ENCODE measurements at places on chromosomes 1 and 21. TPM values are rescaled to one million over a fixed set of nuclear protein-coding genes. Genes with fewer than 3 reads are reported as not detected.

Gene PIK3C2B
- total RNA-seq, result 47.1 TPM

DNA sequence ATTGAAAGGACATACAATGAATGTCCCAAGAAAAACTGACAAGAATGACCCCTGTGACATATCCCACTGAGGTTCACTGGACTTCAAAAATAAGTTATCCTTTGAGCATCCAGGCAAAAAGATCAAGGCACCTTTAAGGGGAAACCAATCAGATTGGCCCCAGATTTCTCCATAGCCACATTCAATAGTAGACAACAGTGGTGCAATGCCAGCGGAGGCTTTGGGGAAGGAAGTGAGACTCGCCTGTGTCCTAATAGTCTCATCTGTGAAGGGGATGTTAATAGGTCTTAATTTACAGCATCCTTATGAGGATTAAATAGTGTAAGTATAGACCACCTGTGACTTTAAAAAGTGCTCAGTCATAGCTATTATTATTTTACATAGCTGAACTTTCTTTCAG lies 21.5 kb downstream of the RPL5 start:
- no peak for DNase-seq

Gene B3GALT2
- total RNA-seq, result not detected

DNA sequence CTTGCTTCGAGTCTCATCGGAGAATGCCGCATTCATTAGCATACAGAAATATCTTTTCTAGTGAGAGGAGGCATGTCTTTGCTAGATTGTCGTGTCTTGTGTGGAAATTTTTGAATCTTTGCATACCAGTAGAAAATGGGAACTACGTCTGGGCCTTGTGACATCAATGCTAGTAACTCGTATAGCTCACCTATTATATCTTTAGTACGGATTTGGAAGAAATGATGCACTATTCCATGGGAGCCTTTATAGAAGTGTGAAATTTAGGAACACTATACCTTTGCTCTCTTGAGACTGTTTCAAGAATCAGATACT lies 835 bp downstream of the UHMK1 start:
- no peak for DNase-seq

DNA sequence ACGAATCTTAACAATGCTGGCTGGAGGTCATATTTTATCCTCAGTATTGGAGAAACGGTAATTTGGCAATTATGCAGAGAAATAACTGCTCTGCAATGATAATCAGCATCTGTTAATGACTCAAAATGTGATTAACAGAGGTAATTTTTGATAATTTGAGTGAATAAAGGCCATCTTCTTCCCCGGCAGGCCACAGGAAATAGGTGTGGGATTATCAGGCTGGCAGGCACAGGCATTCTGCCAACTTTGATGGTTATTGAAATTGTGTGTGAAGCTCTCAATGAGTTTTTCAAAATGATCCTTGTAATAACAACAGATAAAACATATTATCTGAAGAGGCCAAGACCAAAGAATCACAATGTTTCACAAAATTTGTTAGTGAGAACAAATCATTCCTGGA lies 309.0 kb downstream of the PTGER3 start:
- DNase-seq, result no peak

DNA sequence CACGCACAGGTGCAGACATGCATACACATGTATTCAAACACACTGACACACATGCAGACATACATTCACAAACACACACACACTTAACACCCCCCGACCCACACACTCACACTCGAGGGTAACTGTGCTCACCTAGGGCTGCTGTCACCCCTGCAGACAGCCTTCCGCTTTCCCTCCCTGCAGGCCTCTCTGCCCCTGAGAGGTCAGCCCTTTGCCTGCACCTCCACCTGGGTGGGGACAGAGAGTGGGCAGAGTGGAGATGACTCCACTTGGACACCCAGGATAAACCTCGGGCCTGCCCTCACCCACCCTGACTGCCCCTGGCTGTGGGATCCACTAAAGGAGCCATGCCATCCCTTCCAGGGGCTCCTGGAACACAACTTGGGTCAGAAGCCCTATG lies 264.3 kb downstream of the PTPRU start:
- DNase-seq, result peak; percentile 49

Gene FAM163A
- not detected for total RNA-seq

GRCh38 chr1:15178571-15179484 lies 25.3 kb downstream of the TMEM51 start:
- no peak for DNase-seq

- DNase-seq, result no peak
Measured at GRCh38 chr1:175274368-175274767, 81.8 kb upstream of the KIAA0040 start.

Gene BRINP2
- total RNA-seq, result not detected

- DNase-seq, result no peak
Measured at GRCh38 chr1:112735752-112736151, 20.6 kb upstream of the PPM1J start.

DNA sequence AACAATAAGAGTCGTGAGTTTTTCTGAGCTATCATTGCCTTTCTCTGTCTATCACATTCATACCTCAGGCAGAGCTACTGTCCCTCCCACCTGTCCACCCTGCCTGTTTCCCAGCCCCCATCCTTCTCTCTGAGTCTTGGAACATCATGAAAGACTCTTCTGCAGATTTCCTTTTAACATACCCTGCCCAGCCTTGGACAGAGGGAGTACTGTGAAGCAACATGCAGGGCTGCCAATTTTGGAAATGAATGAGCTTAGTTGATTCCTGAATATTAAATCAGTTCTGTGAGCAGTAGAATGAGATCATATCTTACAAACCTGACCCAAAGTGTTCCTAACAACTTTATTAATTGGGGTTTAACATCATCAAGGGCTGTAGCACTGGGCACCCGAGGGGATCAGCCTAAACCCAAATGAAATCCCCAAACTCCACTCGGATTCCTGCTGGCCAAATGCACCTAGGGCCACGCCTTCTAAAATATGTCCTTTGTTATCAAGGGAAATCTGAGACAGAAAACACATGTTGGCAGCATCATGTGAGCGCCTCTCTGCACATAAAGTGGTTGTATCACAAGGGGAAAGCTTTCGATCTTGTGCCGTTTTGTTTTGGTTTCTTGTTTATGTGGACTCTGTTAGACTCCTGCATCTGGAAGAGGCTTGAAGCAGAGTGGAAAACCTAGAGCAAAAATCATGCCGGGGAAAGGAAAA lies 357.6 kb downstream of the KIF26B start:
- no peak for DNase-seq

Gene PDPN
- 66.3 TPM for total RNA-seq

GRCh38 chr1:58629031-58629462 lies 52.0 kb upstream of the TACSTD2 start:
- no peak for DNase-seq

DNA sequence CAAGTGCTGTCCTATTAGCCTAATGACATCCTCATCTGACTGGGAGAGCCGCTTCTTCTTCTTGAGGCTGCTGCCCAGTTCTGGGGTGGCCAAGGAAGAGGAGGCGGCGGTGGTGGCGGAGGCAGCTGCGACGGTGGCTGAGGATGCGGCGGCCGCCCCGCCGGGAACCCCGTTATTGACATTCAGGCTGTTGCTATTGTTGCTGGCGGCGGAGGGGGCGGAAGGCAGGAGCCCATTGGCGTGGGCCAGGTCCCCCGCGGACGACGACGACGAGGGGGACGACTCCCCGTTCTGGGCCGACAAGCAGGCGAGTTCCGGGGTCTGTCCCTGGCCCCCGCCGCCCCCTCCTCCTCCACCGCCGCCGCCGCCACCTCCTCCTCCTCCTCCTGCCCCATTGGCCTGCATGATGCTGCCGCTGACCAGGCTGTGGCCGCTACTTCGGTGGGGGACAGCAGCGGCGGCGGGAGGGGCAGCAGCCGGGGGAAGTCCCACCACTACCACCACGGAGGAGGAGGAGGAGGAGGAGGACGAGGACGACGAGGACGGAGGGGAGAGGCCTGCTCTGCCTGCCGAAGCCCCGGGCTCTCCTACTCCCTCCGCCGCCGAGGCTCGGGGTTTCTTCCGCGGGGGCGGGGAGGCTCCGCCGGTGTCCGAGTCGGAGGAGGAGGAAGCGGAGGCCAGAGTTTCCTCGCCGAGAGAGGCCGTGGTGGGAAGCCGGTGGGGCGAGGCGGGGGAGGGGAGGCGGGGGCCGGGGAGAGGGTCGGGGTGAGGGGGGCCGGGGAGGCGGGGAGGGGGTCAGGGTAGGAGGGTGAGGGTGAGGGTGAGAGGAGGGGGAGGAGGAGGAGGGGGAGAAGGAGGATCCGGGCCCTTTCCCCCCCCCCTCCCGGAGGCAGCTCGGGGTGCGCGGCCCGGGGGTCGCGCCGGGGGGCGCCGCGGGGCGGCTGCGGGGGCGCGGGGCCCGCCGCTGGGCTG lies 610 bp downstream of the WDR26 start:
- no peak for DNase-seq

Gene TMIGD3
- 13.7 TPM for total RNA-seq

Gene CDC20
- total RNA-seq, result 4.9 TPM

Gene CD164L2
- not detected for total RNA-seq

DNA sequence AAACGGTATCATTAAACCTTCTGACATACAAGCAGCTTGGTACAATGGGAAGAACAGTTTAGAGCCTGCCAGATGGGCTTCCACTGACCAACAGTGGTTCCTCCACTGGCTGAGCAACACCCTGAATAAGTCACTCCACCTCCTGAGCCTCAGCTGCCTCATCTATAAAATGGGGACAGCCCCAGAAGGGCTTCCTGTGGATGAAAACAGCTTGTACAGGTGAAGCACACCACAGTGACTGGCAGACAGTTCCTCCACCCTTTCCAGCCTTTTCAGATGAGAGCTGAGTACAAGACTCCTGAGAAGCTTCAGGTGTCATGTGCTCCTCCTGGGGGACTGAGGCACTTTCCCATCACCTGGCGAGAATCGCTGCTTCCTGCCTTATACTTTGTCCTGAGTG lies 2.1 kb downstream of the CAPZB start:
- no peak for DNase-seq

Gene SPRR3
- not detected for total RNA-seq

GRCh38 chr1:228465571-228466146 lies 21.5 kb upstream of the RNF187 start:
- no peak for DNase-seq

Gene MTMR11
- 2.2 TPM for total RNA-seq

DNA sequence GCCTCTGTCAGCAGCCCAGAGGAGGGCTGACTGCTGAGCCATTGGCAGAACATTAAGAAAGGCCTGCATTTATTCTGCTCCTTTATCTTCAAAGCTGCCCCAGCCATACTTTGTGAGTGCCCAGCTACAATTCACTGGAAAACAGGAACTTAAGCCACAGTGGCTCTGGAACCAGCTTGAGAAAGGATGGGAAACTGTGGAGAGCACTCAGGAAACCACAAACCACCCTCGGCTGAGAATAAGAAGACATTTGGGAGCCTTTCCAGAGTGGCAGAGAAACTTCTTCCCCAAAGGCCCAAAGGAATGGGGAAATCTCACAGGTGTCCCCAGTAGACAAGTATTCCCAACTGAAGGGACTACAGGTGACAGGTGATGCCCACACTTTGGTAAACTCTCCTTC lies 1.8 kb downstream of the LAMB3 start:
- DNase-seq, result no peak

DNA sequence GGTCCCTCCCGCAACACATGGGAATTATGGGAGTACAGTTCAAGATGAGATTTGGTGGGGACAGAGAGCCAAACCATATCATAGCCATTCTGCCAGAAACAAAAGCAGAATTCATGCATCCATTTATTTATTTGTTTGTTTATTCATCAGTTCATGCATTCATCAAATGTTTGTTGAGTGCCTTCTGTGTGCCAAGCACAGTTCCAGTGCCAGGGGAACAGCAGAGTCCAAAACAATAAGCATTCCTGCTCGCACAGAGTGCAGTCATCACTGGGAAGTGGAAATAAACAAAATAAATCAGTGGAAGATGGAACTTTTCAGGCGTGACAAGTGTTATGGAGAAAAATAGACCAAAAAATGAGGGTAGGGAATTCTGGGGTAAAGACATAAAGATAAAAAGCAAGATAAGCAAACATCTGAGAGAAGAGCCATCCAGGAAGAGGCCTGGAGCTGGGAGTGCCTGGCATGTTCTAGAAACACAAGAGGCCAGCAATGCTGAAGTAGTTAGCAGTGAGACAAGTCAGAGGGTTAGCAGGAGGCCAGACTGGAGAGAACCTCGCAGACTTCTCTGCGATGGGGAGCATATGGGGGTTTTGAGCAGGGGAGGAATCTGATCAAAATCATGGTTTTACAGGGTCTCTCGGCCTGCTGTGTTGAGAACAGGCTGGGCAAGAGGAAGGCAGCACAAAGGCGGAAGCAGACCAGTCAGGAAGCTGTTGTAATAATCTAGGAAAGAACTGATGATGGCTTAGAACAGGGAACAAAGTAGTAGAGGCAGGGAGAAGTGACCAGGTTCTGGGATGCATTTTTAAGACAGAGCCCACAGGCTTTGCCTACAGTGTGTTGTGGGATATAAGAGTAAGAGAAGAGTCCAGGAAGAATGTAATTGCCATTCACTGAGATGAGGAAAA lies 113.2 kb downstream of the GLUL start:
- no peak for DNase-seq
